ENCODE measurements at places on chromosomes 1 and 21.

GRCh38 chr1:180849031-180849775, 63.5 kb upstream of the KIAA1614 start:
- no peak for DNase-seq

DNA sequence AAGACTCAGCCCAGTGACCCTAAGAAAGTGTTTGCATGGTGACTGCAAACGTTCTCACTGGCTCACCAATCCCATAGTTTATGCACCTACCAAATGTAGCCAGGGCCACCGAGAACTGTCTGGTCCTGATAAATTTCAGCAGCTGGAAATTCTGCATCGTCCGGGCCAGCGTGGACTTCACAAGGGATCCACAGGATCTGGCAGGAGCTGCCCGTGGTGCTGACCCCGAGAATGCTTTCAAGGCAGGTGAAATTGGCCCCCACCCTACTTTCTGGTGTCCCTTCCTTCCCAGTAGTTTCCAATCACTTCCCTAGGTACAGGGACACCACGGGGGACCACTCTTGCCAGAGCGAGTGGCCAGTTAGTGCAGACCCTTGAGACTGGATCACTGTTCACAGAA, 26.2 kb downstream of the UBASH3A start:
- no peak for DNase-seq

- DNase-seq: no peak
Measured at GRCh38 chr1:203544485-203544884, 50.5 kb downstream of the OPTC start.

DNA sequence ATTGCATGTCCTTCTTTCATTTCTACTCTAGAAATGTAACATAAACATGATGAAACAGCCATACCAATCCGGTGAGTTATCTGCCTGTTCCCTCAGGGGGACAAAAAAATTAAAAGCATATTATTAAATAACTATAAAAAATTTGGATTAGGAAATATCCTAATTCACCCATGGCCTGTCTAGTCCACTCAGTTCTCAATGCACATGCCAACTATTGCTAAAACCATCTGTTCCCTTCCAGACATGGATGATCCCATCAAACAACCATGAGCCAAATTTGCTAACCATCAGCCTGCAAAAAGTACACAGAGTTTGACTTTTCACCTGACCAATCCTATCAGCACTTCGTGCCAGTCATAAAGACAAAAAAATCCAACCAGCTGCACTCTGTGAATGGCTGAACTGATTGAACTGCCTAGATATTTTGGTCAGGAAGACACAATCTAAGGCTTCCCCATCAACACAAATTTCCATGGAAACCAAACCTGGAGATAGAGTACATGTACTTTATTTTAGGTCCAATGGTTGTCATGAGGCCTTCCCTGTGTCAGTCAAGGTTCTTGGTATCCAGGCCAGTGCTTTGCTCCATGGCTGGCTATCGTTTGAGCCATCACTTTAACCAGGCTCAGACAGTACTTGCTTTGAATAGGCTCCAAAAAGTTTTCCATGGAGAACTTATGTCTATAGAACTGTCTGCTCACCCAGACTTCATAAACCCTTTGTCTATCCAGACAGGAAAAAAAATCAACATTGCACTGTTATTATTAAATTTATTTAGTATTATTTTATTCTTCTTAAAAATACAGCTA, 570.8 kb downstream of the LTN1 start:
- no peak for DNase-seq

GRCh38 chr1:40041466-40041838, 923 bp downstream of the CAP1 start:
- no peak for DNase-seq

- no peak for DNase-seq
Measured at GRCh38 chr1:116496380-116496779, 74.4 kb downstream of the CD58 start.

DNA sequence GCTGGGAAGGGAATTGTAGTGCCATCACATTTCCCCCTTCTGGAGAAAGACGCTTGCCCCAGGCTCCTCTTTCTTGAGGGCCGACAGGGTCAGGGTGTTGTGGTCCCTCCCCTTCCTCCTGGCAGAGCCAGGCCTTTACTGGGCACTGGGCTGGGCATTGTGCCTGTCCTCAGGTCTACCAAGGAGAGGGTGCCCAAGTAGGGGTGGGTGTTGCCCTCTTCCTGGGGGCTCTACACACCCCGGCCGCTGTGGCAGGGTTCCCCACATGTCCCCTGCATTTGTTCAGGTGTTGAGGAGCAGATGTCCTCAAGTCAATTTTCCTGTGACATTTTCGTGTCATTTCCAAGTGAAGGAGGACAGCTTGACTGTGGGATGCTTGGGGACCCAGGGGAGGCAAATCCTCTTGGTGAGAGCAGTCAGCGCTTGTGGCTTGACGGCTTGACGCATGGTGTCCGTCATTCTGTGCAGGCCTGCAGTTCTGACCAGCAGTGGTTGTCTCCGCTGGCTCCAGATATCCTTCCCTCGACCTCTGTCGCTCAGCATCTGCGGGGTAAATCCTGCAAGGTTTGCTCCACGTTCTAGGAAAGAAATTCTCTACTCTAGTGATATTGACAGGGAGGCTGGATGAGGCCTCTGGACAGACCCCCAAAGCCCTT, 181.9 kb upstream of the VAMP3 start:
- no peak for DNase-seq
